Activated naive CD4-positive, alpha-beta T cell treated with anti-CD3 and anti-CD28 coated beads for 36 hours (primary cell): ENCODE measurements at places on chromosomes 6 and 20. TPM values are rescaled to one million over a fixed set of nuclear protein-coding genes. Genes with fewer than 3 reads are reported as not detected.

Gene SLC22A3
- not detected for total RNA-seq

Gene VWA7
- total RNA-seq, result 0.69 TPM

Gene EPHA7
- total RNA-seq, result not detected

Gene BPIFB4
- total RNA-seq, result not detected
